EL (cell line): ENCODE measurements at places on chromosomes 13 and 19.

GRCh38 chr19:40976134-40976533 is 14.9 kb upstream of the CYP2B6 start:
- DNase-seq = no peak

DNA sequence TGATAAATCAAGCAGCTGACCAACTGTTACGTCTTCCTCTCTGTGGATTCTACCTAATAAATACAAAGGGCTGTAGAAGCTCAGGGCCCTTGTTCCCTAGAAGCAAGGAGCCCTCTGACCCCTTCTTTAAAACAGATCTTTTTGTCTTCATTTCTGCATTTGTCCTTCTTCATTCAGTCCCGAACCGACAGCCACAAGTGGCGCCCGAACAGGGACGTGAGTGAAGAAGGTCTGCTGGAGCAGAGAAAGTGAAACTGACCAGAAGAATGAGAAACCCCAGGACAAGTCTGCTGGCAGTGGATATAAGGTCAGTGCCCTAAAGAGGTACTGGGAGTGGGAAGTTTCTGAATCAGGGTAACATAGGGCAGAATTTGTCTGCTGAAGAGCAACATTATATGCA is 13.1 kb downstream of the ZNF773 start:
- DNase-seq = no peak

- peak; percentile 86 for DNase-seq
Observed at GRCh38 chr13:29858667-29859066, 8.2 kb upstream of the UBL3 start.

DNA sequence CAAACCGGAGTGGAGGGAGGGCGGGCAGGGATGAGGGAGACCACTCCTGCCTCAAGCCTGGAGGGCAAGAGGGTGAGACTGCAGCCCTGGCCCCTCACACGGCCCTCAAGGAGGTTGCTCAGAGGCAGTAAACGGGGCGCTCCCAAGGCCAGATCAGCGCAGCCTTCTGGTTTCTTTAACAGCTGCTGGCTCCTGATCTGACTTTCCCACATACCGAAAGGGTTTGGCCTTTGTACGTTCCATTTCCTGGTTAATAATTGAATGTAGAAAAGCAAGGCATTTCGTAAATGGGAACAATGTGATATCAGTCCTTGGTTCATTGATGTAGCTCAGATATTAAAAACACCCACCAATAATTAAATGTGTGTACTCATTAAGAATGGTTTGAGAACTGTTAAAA is 71.5 kb downstream of the GGACT start:
- DNase-seq = no peak

GRCh38 chr19:3966051-3967017 is 4.6 kb downstream of the DAPK3 start:
- no peak for DNase-seq

DNA sequence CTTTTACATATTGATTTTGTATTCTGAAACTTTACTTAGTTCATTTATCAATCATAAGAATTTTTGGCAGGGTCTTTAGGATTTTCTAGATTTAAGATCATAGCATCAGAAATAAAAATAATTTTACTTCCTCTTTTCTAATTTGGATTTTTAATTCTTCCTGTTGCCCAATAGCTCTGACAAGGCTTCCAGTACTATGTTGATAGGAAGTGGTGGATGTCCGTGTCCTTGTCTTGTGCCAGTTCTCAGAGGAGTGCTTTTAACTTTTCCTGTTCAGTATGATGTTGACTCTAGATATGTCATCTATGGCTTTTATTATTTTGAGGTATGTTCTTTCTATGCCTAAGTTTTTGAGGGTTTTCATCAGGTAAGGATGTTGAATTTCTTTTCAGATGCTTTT is 7.7 kb upstream of the KIR2DL4 start:
- no peak for DNase-seq

DNA sequence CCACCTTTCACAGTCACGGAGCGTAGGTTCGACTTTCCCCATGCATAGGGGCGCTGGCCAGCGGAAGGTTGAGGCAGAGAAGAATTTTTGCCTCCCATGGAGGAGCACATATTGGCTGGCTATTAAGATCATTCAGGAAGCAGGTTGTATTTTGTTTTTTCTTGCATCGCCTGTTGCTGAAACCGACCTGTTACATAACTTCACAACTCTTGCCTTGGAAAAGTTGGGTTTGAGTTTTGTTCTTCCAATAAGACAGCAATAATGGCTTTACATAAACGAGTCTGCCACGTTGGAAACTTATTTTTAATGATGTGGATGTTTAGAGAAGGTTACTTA is 1.4 kb downstream of the UPF1 start:
- DNase-seq = no peak

DNA sequence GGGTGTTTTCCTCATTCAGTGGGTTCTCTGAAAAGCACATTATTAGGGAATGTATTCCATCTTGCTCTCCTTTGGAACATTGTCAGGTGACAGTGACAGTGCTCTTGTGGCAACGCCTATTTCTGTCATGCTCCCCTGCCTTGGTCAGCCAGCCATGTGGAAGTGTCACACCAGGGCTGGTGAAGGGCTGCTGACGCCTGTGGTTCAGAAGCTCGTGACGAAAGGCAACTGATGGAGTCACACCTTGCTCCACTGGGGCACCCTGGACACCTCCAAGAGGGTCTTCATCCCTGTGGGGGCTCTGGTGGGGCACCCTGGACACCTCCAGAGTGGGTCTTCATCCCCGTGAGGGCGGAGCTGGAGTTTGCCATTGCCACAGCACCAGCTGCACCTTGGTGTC is 68.9 kb upstream of the GPR183 start:
- no peak for DNase-seq

GRCh38 chr13:36192166-36192565 is 22.2 kb downstream of the SOHLH2 start:
- no peak for DNase-seq

GRCh38 chr13:19607523-19608078 is 25.9 kb upstream of the MPHOSPH8 start:
- no peak for DNase-seq

- peak; percentile 58 for DNase-seq
Observed at GRCh38 chr13:76976490-76976889, 15.4 kb upstream of the CLN5 start.

GRCh38 chr13:95300625-95301182 is 547 bp downstream of the ABCC4 start:
- DNase-seq = peak; percentile 76

GRCh38 chr13:99087954-99088491 is 110.2 kb upstream of the DOCK9 start:
- no peak for DNase-seq

- DNase-seq = no peak
Observed at GRCh38 chr13:48876289-48876688, 99.4 kb upstream of the FNDC3A start.

DNA sequence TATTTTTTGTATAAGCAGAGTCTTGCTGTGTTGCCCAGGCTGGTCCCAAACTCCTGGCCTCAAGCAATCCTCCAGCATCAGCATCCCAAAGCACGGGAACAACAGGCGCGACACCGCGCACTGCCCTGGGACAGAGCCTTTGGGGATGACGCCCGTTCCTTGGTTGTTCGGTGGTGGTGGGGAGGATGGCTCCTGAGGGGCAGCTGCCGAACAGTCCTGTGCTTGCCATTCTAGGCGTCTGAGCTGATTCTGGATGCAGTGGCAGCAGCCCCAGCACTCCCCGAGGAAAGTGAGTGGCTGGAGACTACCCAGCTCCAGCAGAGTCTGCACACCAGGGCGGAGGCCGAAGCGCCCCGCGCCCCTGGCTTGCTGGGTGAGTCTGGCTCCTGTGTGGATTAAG is 6.8 kb upstream of the ZNF135 start:
- no peak for DNase-seq
